CD4-positive, alpha-beta T cell treated with Interleukin-15 for 4 hours (primary cell): ENCODE measurements at places on chromosomes 5 and 9.

GRCh38 chr9:124286292-124286931, 28.7 kb downstream of the NEK6 start:
- peak; percentile 68 for DNase-seq

- no peak for DNase-seq
These were observed 145.2 kb downstream of the MAST4 start for GRCh38 chr5:66741394-66741793.

- DNase-seq, result no peak
These were observed 3.8 kb upstream of the ZNF782 start for GRCh38 chr9:96858018-96858573.

DNA sequence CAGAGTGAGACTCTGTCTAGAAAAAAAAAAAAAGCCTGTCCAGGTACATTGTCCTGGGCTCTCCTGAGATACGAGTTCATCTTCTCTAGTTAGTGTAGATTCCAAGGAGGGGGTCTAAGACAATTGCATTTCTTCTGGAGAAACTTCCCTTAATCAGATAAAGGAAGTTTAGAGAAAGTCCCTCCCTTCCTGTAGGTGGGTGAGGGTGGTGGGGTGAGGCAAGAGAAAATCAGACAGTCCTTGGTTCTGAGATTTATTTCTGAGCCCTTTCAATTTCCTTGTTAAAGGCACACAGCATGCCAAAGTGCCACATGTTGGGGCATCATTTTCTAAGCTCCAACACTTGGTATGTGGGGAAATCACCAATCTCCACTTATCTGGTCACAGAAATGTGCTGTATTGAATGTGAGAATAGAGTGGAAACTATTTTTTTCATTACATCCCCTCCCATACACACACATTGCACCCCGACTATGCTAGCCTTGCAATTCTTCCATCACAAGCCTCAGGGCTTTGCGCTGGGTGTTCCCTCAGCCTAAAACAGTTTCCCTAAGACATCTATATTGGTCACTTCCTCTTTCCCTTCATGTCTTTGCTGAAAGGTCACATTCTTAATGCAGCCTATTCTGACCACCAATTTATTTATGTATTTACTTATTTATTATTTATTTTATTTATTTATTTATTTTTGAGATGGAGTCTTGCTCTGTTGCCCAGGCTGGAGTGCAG, 5.1 kb upstream of the TUT7 start:
- DNase-seq, result no peak

GRCh38 chr5:1007221-1007680, 1.4 kb upstream of the NKD2 start:
- DNase-seq, result no peak

GRCh38 chr9:70428781-70429180, 14.3 kb upstream of the KLF9 start:
- DNase-seq, result no peak

GRCh38 chr5:88503406-88503805, 234.8 kb upstream of the TMEM161B start:
- DNase-seq, result no peak

GRCh38 chr5:76204713-76205112, 121.5 kb downstream of the SV2C start:
- DNase-seq, result no peak

- DNase-seq, result no peak
These were observed 400.5 kb downstream of the ARRDC3 start for GRCh38 chr5:90982576-90982975.

DNA sequence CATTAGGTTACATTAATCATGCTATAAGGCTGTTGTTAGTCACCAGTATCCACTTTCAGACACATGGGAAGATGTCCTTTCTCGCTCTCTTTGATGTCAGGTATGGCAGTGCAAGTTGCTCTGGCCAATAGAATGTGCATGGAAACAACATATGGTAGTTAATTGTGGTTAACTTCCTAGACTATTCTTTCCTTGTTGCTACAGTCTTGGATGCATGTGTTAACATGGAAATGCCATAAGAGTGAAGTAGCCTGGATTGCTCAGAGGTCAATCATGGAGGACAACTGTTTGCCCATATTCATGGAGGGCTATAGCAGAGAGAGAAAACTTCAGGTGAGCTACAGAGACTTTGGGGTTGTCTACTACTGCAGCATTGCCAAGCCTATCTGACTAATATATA, 245.8 kb upstream of the GAS1 start:
- DNase-seq, result no peak

DNA sequence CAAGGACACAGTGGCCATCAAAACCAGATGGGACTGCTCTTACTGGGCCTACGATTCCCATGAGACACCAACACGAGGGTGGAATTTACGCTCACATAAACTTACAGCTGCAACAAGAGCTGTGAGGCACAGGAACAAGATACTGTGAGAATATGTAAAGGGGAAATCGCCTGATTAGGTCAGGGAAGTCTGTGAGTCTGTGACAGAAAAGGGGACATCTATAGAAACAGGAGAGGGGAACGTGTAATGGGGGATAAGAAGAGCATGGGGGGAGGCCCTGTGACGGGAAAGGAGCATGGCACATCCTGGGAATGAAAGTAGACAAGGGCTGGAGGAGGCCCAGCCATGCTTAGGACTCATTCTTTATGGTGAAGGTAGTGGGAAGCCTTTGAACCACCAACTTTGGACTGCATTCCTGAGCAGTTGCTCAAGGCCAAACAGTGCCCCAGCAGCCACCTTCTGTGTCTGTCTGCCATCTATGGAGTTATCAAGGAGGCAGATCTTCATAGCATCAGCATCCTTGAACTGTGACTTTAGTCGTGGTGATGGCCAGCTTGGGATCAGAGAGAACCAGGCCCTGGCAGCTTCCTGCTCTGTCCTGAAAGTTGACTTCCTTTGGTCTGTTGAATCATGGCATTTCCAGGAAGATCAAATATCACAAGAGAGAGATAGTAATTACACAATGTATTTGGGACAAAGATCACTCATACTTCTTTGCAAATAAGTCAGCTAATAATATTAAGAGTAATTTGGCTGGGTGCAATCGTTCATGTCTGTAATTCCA, 87.9 kb upstream of the FAM169A start:
- DNase-seq, result no peak

DNA sequence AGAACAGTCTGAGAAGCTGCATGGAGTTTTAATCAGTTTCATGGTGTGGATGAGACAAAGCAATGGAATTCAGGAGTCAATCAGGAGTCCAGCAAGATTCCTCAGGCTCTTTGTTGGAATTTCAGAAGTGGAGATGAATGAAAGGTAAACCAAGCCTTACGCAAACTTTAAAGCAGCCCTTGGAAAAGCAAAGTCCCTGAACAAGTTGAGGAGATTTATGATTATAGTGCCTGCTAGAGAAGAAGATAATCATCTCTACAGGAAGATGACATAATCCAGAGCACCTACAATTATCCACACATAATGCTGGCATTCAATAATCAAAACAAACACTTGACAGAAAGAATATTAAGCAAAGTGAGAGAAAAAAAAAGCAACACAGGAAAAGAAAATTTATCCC, 1380.1 kb upstream of the NUDT12 start:
- no peak for DNase-seq

GRCh38 chr9:16763946-16764345, 106.5 kb downstream of the BNC2 start:
- DNase-seq, result no peak

- DNase-seq, result no peak
These were observed 22.4 kb downstream of the UTP15 start for GRCh38 chr5:73587923-73588322.

GRCh38 chr9:21576331-21577189, 94.4 kb upstream of the IFNE start:
- no peak for DNase-seq

DNA sequence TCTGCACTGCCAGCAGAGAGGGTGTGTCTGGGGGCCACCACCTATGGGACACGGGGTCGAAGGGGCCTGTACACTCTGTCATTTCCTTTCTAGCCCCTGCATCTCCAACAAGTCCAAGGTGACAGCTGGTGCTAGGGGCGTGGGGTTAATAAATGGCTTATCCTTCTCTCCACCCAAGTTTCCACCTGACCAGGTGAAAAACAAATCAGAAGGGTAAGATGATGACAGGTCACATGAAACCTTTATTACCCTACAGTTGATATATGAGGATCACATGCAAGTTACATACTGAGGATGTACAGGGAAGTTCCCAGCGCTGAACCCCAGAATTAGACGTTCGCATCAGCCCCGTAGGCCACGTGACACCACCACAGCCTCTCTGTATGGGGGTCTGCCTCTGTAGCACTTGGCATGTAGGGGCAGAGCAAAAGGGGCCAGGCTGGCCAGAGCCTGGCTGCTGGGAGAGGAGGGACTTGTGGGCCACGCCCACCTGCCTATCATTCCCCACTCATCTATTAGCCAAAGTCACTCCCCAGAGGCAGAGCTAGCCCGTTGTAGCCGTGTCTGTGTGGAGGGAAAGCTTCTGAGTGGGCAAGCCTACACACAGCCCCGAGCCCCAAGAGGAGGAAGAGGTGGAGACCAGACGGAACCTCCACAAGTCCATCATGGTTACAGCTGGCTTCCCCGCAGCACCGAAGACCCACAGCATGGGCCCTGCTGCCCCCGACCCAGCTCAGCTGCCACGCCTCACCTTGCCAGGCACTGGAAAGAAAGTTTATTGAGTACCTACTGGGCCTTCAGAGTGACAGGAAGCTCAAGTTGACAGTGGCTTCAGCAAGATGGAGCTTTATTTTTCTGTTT, 2.2 kb downstream of the TMEM141 start:
- no peak for DNase-seq

DNA sequence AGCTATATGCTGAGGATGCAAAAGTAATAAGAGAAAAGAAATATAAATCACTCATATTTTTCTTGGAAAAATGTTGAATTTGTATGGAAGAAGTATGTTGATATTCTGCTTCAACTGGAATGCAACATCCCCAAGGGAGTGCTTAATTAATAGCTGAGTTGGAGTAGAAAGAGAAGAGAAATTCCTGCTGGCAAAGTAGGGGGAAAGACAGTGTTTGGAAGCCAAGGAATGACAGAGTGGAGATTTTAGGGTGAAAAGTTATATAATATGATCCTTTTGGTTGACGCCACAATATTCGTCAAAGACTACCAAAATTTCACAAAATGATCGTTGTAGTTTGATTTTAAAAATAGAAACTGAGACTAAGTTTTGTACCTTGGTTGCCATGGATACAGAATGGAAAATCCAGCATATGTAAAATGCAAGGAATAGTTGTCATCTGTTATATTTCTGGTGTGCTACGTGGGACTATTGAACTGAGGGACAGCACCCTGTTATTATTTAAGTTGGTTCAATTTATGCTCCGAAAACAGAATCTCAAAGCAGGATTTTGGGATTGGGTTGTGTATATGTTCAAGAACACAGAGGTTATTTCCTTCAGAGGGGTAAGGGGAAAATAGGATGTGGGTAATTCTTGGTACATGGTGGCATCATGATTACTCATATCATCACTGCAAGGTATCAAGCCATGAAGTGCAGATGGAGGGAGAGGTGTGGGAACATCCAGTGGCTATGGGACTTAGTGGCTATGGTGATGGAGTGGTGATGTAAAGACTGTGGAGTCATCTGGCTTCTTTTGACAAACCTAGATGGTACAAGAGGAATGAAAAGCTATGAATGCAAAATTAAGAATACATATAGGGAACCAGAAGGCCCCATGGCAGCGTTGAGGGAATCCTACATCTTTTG, 61.0 kb downstream of the SUB1 start:
- no peak for DNase-seq

DNA sequence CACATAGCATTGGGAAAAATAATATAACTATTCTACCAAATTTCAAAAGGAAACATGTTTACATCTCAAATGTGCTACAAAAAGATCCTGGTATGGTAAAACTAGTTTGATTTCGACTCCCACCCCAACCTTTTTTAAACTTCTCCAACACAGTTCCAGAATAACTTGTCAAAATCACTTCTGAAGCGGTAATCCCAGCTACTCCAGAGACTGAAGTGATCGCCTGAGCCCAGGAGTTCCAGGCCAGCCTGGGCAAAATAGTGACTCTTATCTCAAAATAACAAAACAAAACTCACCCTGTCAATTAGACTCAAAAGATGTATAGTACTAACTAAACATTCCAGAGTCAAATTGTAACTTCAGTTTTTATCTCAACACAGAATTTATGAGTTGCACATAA, 71.3 kb upstream of the RNF38 start:
- DNase-seq, result no peak

DNA sequence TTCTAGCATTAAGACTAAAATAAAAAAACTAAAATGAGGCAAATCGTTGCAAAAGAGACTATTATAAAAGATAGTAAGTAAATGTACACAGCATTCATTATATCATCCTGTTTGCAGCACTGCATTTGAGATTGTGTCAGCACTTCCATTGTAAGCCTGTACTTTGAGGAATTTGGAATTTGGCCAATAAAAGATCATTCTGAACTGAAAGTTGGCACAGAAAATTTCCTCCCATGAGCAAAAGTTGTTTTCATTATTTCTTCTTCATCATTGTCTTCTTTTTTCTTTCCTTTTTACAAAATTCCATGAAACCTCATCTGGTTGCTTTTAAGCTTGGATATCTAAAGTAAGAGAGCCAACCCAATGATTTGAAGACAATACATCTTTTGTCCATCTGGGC, 199.3 kb upstream of the ADAMTSL1 start:
- DNase-seq, result no peak

GRCh38 chr9:68969538-68969937, 44.4 kb downstream of the PRKACG start:
- no peak for DNase-seq

GRCh38 chr5:25669645-25670401, 1025.0 kb upstream of the CDH10 start:
- no peak for DNase-seq

DNA sequence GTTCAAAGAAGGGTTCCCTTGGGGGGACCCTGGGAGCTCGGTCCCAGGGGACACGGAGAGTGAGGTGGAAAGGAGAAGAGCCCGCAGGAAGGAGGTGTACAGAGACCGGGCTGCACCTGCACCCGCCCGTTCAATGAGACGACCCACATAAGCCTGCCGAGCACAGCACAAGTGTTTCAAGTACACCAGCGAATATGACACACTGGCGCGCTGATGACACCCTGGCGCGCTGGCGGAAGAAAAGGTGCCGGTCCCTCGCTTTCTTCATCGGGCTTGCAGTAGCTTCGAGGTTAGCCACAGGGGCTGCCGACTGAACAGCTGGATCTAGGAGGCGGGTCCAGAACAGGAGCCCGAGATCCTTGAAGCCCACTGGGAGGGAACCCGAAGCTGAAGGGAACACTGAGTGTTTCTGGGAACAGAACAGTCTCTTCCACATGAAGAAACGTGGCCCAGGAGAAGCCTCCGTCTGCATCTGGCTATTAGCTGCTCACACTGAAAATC, 1.4 kb downstream of the TBC1D9B start:
- DNase-seq, result no peak

- DNase-seq, result no peak
These were observed 7.1 kb downstream of the FPGS start for GRCh38 chr9:127809540-127810377.

DNA sequence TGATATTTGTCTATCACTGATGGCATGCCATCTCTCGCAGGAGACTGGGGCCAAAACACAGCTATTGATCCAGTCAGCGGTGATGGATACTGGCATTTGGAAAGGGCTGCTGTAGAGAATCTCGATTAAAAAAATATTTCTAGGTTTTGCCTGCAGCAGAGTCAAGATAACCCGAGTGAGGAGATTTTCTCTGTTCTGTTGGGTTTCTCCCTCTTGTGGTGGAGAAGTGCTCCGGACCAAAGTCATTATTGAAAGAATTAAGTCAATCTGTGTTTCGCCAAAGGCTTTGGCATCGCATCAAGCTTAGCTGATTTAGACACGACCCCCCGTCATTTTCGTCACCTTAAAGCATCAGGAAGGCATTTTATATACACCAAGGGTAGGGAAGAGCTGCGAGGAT, 97.1 kb upstream of the IRX2 start:
- DNase-seq, result no peak

GRCh38 chr5:123874600-123875201, 362.7 kb downstream of the CSNK1G3 start:
- no peak for DNase-seq
